Endodermal cell (in vitro differentiated cells): ENCODE measurements at places on chromosomes 1 and 21. TPM values are rescaled to one million over a fixed set of nuclear protein-coding genes. Genes with fewer than 3 reads are reported as not detected.

- no peak overlapping the region for H3K27ac ChIP-seq
- H3K4me1 ChIP-seq: peaks cover 2% of the 10 kb centered on the region
- no peaks in the 10 kb centered on the region for H3K27me3 ChIP-seq
- no peaks in the 10 kb centered on the region for H3K36me3 ChIP-seq
- H3K4me3 ChIP-seq: no peak overlapping the region
- DNase-seq: no peak
These were observed 414.5 kb downstream of the DPYD start for GRCh38 chr1:97506368-97506767.

GRCh38 chr1:33875862-33876261 is 12.0 kb downstream of the HMGB4 start:
- H3K27me3 ChIP-seq: no peaks in the 10 kb centered on the region
- H3K27ac ChIP-seq: no peak overlapping the region
- H3K4me3 ChIP-seq: no peak overlapping the region
- H3K36me3 ChIP-seq: no peaks in the 10 kb centered on the region

DNA sequence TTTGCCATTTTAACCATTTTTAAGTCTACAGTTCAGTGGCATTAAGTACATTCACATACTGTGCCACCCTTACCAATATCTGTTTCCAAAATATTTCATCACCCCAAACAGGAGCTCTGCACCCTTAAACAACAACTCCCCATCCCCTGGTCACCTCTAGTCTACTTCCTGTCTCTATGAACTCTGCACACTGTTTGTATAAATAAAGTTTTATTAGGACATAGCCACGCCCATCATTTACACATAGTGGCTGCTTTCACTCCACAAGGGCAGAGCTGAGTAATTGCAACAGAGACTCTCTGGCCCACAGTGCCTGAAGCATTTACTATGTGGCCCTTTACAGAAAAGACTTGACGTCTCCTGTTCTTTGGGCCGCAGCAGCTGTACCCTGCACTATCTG is 30.1 kb downstream of the KCNAB2 start:
- no peaks in the 10 kb centered on the region for H3K4me1 ChIP-seq
- H3K36me3 ChIP-seq: no peaks in the 10 kb centered on the region
- no peak for DNase-seq
- H3K4me3 ChIP-seq: no peak overlapping the region
- H3K27me3 ChIP-seq: no peaks in the 10 kb centered on the region

DNA sequence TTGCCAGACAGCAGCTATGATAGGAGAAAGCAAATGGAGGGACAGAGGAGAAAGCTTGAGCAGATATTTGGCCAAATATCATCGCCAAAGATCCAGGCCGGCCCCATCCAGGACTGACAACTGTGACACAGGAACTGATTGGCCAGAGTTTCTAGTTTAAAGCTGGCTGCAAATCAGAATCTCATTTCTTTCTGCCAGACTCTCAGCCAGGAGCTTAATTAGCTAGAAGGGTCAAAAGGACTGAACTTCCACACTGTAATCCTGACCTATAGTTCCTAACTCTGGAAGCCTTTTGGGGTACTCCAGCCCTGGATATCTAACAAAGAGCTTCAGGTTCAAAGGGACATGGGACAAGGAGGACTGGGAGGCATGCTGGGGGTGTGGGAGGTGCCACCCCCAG is 106.7 kb upstream of the GNG12 start:
- H3K27ac ChIP-seq: peak overlapping the region; percentile 72
- no peak for DNase-seq
- no peak overlapping the region for H3K4me3 ChIP-seq
- no peaks in the 10 kb centered on the region for H3K36me3 ChIP-seq

DNA sequence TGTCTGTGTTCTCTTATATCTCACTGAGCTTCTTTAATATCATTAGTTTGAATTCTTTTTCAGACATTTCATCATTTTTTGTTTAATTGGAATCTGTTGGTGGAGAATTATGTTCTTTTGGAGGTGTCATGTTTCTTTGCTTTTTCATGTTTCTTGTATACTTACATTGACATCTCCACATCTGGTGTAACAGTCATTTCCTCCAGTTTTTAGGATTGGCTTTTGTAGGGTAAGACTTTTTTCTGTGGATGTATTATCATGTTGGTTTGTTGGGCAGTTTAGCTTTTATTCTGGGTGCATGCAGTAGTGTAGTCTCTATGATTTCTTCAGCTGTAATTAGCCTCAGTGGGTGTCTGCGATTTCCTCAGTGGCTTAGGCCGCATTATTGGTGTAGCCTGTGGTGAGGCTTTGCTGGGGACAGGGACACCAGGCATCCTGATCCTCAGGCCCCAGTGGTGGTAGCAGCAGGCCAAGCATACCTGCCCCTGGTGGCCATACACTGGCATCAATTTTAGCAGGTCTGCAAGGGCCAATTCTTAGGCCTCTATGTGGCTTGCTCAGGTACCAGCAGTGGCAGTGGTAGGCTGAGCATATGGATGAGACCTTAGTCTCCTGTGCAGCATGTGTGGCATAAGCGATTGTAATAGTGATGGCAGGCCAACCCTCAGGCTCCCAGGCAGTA is 77.6 kb upstream of the SAMD13 start:
- H3K27me3 ChIP-seq: no peaks in the 10 kb centered on the region
- H3K4me1 ChIP-seq: no peaks in the 10 kb centered on the region
- H3K27ac ChIP-seq: no peak overlapping the region
- H3K4me3 ChIP-seq: no peak overlapping the region

DNA sequence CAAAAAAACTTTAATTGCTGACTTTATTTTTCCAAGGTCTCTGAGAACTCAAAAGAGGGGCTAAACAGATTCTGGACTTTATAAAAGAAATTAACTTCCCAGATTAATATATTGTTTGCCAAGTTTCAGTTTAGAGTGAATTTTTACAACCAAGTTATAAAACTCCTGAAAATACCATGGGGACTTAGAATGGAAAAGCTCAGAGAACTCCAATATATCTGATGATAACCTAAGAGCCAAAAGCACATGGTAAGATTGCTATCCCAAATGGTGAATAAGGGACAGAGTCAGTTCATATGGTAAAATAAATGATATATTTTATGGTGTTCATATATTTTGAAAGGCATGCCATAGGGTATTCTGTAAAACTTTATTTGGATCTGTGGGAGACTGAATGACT is 470.9 kb downstream of the TTLL7 start:
- H3K36me3 ChIP-seq: no peaks in the 10 kb centered on the region
- H3K27ac ChIP-seq: no peak overlapping the region
- H3K4me3 ChIP-seq: no peak overlapping the region
- peaks cover 4% of the 10 kb centered on the region for H3K4me1 ChIP-seq
- no peaks in the 10 kb centered on the region for H3K27me3 ChIP-seq
- DNase-seq: no peak

GRCh38 chr1:203278082-203278884 is 27.0 kb upstream of the BTG2 start:
- DNase-seq: peak; percentile 79
- H3K27ac ChIP-seq: peak overlapping the region; percentile 50
- H3K4me3 ChIP-seq: no peak overlapping the region
- H3K27me3 ChIP-seq: no peaks in the 10 kb centered on the region

GRCh38 chr21:17784180-17784598 is 35.0 kb downstream of the C21orf91 start:
- DNase-seq: no peak
- no peak overlapping the region for H3K4me3 ChIP-seq
- H3K27ac ChIP-seq: no peak overlapping the region
- no peaks in the 10 kb centered on the region for H3K27me3 ChIP-seq
- H3K4me1 ChIP-seq: no peaks in the 10 kb centered on the region

DNA sequence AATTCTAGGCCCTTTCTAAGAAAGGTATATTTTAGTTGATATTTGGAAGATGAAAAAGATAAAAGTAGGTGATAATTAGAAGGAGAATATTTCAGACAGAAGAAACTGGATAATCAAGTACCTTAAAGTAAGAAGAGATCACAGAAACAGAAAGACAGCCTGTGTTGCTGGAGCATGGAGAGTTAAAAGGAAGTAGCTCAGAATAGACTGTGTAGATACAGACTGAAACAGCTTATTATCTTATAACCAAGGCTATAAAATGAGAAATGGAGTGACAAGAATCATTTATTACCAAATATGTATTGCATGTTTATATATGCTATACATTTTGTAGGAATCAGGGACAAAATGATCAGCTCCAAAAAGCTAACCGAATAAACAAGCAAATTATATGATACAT is 1120.3 kb downstream of the BRINP3 start:
- no peak for DNase-seq
- no peaks in the 10 kb centered on the region for H3K36me3 ChIP-seq
- H3K27ac ChIP-seq: no peak overlapping the region
- no peaks in the 10 kb centered on the region for H3K4me1 ChIP-seq
- H3K4me3 ChIP-seq: no peak overlapping the region

GRCh38 chr1:181181792-181182585 is 93.5 kb downstream of the IER5 start:
- H3K4me3 ChIP-seq: no peak overlapping the region
- H3K4me1 ChIP-seq: peaks cover 7% of the 10 kb centered on the region
- DNase-seq: peak; percentile 52
- H3K27ac ChIP-seq: no peak overlapping the region
- no peaks in the 10 kb centered on the region for H3K36me3 ChIP-seq

- H3K4me1 ChIP-seq: no peaks in the 10 kb centered on the region
- no peak for DNase-seq
- H3K4me3 ChIP-seq: peak overlapping the region; percentile 91
- H3K36me3 ChIP-seq: peaks cover 5% of the 10 kb centered on the region
These were observed 457 bp downstream of the TRAPPC3 start for GRCh38 chr1:36148821-36149236.

- no peak for DNase-seq
- H3K4me1 ChIP-seq: no peaks in the 10 kb centered on the region
- no peaks in the 10 kb centered on the region for H3K36me3 ChIP-seq
- H3K4me3 ChIP-seq: no peak overlapping the region
- no peak overlapping the region for H3K27ac ChIP-seq
These were observed 58.7 kb downstream of the IGSF21 start for GRCh38 chr1:18166341-18166740.

DNA sequence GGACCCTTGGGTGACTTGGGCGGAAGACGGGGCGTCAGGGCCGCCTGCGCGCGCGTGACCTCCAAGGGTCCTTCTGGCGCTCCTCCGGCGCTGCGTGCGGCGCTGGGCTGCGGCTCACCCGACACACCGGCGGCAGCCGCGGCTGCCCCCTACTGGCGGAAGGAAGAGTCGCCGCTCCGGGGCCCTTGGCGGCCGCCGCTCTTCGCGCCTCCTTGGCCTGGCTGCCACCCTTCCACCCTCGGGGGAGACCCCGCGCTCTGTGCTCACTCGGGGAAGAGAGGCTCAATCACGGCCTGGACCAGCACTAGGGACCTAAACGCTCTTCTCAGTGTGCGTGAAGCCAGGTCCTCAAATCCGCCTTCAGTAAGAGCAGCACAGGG is 89.7 kb downstream of the DMRTA2 start:
- DNase-seq: peak; percentile 91
- no peaks in the 10 kb centered on the region for H3K36me3 ChIP-seq
- H3K27me3 ChIP-seq: peaks cover 69% of the 10 kb centered on the region
- peak overlapping the region; percentile 77 for H3K4me3 ChIP-seq
- H3K4me1 ChIP-seq: no peaks in the 10 kb centered on the region
- no peak overlapping the region for H3K27ac ChIP-seq

DNA sequence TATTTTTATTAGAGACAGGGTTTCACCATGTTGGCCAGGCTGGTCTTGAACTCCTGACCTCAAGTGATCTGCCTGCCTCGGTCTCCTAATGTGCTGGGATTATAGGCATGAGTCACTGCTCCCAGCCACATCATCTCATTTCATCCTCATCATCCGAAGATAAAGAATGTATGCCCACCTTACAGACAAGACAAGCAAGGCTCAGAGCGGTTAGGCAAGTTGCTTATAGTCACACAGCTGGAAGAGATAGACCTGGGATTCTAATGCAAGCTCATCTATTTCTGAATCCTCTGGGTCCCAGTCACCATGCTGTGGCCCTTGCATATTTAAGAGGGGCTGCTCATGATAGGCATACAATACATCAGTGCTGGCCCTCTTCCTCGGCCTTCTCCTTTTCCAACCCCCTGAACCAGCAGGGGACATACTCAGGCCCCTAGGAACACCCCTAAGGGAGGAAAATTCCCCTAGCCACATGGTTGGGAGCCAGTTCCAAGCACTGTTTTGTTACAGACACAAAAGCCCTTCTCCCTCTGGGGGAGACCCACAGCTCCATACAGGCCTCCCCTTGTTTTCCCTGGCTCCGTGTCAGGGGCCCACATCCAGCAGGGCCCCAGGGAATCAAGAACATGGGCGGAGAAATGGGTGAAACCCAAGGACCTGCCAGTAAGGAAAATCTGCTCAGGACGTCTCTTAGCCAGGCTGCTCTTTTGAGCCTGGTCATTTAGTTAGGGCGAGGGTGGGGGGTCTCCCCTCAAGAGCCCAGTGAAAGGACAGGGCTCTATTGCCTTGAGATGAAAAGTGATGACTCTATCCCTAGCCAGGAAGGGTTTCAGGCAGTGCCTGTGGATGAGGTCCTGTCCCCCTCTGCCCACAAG is 6.9 kb downstream of the CSRP1 start:
- no peaks in the 10 kb centered on the region for H3K36me3 ChIP-seq
- DNase-seq: no peak
- no peaks in the 10 kb centered on the region for H3K27me3 ChIP-seq
- peak overlapping the region; percentile 59 for H3K27ac ChIP-seq
- H3K4me1 ChIP-seq: peaks cover 22% of the 10 kb centered on the region

DNA sequence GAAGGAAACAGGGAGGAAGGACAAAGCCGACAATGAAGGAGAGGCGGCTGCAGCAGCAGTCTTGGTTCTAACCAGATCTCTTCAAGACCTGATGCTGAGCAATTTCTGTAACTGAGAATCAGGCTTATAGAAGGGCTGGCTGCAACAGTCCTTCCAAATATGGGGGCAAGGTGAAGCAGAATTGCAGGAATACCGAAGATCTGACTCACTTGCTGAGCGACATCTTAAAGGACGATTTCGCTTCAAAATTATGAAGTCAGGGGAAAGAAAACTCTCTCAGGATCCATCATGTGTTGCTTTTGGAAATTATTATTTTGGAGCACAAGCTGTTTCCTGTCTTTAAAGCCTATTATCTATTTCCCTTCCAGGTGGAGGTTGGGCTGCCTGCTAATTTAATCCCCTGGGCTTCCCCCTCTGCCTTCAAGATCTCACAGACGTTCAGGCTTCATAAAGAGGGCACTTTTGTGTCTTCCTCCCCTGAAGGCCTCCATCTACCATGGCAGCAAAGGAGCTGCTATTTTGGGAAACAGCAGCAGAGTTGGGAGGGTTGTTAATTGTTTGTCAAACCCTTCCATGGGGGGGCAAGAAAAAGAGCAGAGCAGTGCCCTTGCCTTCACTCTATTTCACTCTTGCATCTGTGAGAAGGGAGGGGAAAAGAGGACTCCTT is 10.8 kb upstream of the IER5 start:
- peaks cover 4% of the 10 kb centered on the region for H3K4me1 ChIP-seq
- H3K27me3 ChIP-seq: no peaks in the 10 kb centered on the region
- H3K4me3 ChIP-seq: no peak overlapping the region
- no peaks in the 10 kb centered on the region for H3K36me3 ChIP-seq
- H3K27ac ChIP-seq: no peak overlapping the region
- no peak for DNase-seq

SH3D21 gene
- total RNA-seq: 13.3 to 165 TPM (median 14.7 TPM) in 3 replicates

DEPDC1 gene
- 25.1 and 26.8 TPM in 2 replicates for total RNA-seq

CLCNKA gene
- total RNA-seq: 3.5 to 4.9 TPM (median 4.6 TPM) in 3 replicates

AKR1A1 gene
- total RNA-seq: 186 and 200 TPM in 2 replicates

BNIPL gene
- total RNA-seq: 0.56 and 1.6 TPM in 2 replicates

EDARADD gene
- total RNA-seq: 5.5 and 5.6 TPM in 2 replicates

NBPF15 gene
- total RNA-seq: 49.6 to 98.0 TPM (median 95.1 TPM) in 3 replicates

TCP10L gene
- 1.4 to 2.3 TPM in 2 of 3 replicates, not detected in the other for total RNA-seq

PEX19 gene
- total RNA-seq: 102 to 108 TPM (median 107 TPM) in 3 replicates

RNU1-3 gene
- 2,483 and 2,807 TPM in 2 replicates for total RNA-seq

SYNC gene
- 0.18 and 0.47 TPM in 2 replicates for total RNA-seq
